ENCODE measurements at places on chromosomes 13 and 19. TPM values are rescaled to one million over a fixed set of nuclear protein-coding genes. Genes with fewer than 3 reads are reported as not detected.

The SLC10A2 gene
- total RNA-seq, result 3.0 TPM

The SHISA7 gene
- not detected for total RNA-seq

The PSG7 gene
- total RNA-seq, result not detected

The MATK gene
- total RNA-seq, result 6.1 TPM

DNA sequence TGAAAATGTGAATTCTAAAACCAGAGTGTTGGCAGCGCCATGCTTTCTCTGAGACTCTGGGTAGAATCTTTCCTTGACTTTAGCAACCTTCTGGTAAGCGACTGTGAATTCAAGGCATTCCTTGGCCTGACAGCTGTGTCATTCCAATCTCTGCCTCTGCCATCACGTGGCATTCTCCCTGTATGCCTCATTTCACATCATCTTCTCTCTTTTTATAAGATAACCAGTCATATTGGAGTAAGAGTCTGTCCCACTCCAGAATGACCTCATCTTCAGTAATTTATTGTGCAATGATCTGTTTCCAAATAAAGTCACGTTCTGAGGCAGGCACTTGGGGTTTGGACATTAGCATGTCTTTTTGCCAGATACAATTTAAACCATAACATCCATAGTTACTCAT is 103.4 kb upstream of the POSTN start:
- no peak for DNase-seq
- no peaks in the 10 kb centered on the region for H3K36me3 ChIP-seq
- H3K4me3 ChIP-seq, result no peak overlapping the region

GRCh38 chr13:63175536-63175935 is 1759.9 kb upstream of the PCDH20 start:
- H3K36me3 ChIP-seq, result no peaks in the 10 kb centered on the region
- no peak overlapping the region for H3K27ac ChIP-seq
- H3K4me3 ChIP-seq, result no peak overlapping the region
- DNase-seq, result no peak

- peaks cover 62% of the 10 kb centered on the region for H3K4me1 ChIP-seq
- no peak overlapping the region for H3K4me3 ChIP-seq
- peak; percentile 91 for DNase-seq
- H3K27ac ChIP-seq, result peak overlapping the region; percentile 99
- no peaks in the 10 kb centered on the region for H3K27me3 ChIP-seq
- no peaks in the 10 kb centered on the region for H3K36me3 ChIP-seq
These were observed 2.5 kb downstream of the ATP5F1D start for GRCh38 chr19:1243768-1244692.

- peaks cover 4% of the 10 kb centered on the region for H3K36me3 ChIP-seq
- DNase-seq, result no peak
- peaks cover 4% of the 10 kb centered on the region for H3K4me1 ChIP-seq
- no peak overlapping the region for H3K4me3 ChIP-seq
These were observed 2.1 kb downstream of the P2RY11 start for GRCh38 chr19:10113592-10113963.

DNA sequence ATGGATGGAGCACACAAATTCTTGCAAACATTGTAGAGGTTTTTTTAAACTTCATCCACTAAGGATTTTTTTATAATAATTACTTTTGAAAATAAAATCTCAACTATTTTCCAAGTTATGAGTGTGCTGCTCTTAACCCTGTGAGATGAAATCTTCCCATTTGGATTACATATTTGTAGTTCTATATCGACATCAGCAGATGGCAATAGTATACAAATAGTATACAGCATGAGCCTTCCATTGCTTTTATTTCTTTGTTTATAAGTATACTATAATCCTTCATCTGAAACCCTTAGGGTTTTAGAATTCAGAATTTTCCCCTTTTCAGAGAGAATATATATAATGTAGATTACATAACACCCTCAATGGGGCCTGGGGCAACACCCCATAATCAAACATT is 70.5 kb downstream of the GJA3 start:
- no peaks in the 10 kb centered on the region for H3K27me3 ChIP-seq
- no peak overlapping the region for H3K4me3 ChIP-seq
- H3K36me3 ChIP-seq, result no peaks in the 10 kb centered on the region
- DNase-seq, result no peak

DNA sequence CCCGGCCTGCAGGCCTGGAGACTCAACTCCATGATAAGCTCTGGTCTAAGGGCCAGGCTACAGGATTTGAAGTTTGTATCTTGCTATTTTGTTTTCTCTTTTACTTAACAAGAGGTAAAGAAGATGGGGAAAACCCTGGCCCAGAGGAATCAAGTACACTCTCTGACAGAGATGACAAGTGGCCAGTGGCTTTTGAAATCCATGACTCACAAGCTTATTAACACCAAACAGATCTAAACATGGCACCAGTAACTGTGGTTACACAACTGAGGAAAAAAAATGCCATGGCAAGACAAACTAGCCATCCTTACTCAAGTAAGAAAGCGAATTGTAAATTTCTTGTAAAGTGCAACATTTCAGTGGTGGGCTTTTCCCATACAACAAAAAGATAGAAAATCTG is 72.6 kb upstream of the SERTM1 start:
- no peak overlapping the region for H3K27ac ChIP-seq
- H3K4me3 ChIP-seq, result no peak overlapping the region
- no peaks in the 10 kb centered on the region for H3K36me3 ChIP-seq
- no peak for DNase-seq

DNA sequence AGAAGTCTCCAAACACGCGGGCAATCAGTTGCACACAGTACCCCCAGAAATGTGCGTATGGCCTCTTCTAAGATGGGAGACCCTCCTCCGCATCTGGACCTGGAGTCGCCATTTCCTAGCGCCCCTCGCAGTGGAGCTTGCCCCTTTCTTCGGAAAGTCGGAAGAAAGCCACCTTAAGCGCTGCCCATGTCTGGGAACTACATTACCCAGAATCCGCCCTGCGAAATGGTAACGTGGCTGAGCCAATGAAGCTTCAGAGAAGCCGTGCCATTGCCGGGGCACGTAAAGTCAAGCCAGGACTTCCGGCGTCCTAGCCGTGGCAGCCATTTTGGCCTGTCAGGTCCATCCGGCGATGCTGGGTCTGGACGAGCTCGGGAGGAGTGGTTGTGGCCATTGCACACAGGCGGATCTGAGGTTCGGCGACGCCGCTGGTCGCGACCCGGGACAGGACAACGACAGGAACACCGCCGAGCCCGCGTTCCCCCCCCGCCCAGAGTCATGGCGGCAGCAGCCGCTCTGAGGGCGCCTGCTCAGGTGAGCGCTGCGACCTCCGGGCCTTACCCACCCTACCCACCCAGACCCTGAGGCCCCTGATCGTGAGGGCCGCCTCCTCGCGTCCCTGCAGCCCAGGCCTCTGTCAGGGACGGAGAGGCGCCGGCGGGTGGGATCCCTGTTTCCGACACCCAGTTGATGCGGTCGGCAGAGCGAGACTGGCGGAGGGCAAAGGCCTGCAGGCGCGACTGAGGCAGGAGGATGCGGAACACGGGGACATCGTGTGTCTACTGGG is at the start of gene ZNF586:
TSS of gene ZNF586 (plus strand) at position 332 of the 787 bp plus-strand sequence. CDS start at position 499, 167 bp downstream.
- H3K36me3 ChIP-seq, result peaks cover 34% of the 10 kb centered on the region
- H3K4me3 ChIP-seq, result peak within 1 kb of the TSS; percentile 83
- H3K27me3 ChIP-seq, result no peaks in the 10 kb centered on the region
- peak; percentile 90 for DNase-seq
- H3K27ac ChIP-seq, result peak within 1 kb of the TSS; percentile 95

All from transverse colon (tissue), 4 donors.